ENCODE measurements at places on chromosomes 12 and 14.

- no peak for DNase-seq
These were observed 107.9 kb downstream of the PLCZ1 start for GRCh38 chr12:18629916-18630315.

DNA sequence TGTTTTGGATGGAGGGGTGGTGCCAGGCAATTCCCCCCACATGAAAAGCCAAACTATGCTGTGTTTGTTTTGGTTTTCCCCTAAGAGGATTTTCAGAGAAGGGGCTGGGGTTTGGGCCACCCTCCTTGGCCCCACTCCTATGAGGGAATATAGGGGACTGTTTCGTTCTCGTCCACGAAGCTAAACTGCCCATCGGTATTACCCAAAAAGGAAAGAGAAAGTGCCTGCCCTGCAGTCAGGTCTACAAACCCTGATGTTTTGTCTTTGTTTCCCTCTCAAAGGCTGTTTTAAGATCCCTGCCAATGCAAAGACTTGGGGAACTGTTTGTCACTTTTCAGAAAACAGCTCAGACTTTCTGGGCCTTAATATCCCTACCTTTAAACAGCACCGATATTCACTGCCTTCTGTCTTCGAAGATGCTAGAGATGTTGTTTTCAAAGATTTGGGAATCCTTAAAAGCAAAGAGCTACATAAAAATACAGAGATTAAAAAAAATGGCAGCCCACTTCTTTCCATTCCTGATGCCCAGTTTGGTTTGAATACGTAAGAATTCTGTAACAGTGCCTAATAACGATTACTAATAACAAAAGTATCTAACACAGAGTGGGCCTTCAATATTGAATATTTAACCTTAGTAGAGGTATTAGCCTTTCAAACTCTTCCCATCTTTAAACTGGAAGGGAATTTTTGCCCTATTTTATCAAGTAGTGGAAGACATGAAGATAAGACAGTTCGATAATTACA, 518.4 kb downstream of the MED13L start:
- no peak for DNase-seq

DNA sequence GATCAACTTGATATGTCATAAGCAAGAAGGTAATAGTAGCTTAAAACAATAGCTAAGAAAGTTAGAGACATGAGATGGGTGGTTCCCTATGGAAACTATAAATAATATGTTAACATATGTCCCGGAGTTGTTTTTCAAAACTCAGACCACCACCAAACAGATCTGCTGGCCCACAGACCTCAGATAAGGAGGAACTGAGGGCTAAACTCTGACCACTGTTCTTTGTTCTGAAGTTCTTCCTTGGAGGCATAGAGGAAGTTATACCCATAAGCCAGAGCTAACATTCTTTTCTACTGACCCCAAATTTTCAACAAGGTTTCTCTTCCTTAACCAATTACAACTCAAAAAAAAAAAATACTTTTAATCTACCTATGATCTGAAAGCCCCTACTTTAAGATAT, 156.1 kb upstream of the FSCB start:
- no peak for DNase-seq

DNA sequence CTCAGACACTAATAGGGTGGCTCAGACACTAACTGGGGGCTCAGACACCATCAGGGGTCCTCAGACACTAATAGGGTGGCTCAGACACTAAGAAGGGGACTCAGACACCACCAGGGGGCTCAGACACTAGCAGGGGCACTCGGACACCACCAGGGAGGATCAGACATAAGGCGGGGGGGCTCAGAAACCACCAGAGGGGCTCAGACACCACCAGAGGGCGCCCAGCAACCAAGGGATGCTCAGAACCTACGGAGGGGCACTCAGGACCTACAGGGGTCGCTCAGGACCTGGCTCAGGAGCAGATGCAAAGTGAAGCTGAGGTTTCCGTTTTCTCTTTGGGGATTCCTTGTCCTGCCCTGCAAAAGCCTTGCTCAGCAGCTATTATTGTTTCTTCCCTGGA, 448.5 kb downstream of the TMEM121 start:
- no peak for DNase-seq

- DNase-seq, result no peak
These were observed 102.6 kb downstream of the NCOR2 start for GRCh38 chr12:124464830-124465229.

DNA sequence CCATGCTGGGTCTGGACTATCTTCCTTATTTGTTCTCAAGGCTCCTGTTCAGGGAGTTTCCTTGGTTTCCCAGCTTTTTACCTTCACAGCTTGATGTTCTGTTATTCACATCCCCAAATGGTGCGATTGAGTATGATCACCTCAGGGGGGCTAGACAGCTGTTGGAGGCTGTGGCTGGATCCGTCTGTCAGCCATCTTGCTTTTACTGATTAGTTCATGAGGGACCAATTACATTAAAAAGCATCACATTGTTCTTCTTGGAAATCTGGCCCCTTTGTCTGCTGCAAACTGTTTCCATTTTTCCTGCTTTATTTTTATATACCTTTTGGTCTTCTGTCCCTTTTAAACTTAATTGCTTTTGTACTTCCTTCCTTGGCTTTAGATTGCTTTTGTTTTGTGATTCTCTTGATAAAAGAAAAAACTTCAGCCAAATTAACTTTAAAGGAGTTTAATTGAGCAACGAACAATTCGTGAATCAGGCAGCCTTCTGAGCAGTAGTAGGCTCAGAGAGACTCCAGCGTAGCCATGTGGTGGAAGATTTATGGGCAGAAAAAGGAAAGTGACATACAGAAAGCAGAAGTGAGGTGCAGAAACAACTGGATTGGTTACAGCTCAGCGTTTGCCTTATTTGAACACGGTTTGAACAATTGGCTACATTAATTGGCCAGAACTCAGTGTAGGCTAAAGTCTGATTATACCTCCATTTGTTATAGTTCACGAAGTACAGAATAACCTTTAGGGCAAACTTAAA, 208.7 kb downstream of the AEBP2 start:
- DNase-seq, result no peak

- DNase-seq, result no peak
These were observed 170.3 kb upstream of the ATP2B1 start for GRCh38 chr12:89878950-89879349.

DNA sequence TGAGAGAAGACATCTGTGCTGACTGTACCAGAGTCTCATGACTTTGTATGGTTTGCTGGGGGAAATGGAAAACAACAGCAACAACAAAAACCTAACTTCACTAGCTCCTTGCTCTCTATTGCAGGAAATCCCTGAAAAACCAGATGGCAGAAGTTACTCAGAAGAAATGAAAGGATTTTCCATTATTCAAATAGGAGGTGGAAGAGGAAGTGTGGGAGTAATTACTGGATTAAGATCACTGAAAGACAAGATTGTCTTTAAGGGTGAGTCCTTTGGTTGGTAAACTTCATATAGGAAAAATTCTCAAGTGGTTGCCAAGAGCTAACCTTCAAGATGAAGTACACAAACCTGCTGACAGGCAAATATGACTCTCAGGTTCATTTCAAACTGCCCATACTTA, 391.9 kb upstream of the ATP2B1 start:
- no peak for DNase-seq

DNA sequence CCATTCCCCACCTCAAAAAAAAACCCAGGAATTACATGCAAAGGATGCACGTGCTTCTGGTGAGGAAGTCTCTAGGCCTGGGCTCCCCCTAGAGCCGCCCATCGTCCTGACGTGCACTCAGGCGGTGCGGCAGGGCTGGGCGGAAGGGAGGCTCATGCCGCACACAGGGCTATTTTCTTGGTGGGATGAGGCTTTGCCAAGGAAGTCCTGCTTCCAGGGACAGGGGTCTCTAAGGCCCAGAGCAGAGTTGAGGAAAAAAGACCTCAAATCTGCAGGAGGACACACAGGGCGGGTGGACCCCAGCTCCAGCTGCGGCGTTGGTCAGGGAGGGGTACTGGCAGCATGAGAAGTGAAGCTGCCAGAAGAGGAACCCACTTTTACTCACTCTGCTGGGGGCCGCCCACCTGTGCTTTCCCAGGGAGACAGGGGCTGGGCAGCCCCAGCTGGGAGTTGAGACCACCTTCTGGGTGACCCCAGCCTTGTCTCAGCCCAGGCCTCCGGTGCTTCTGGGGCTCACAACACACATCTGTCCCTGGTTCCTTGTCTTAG, 4.2 kb downstream of the RHOF start:
- DNase-seq, result no peak

DNA sequence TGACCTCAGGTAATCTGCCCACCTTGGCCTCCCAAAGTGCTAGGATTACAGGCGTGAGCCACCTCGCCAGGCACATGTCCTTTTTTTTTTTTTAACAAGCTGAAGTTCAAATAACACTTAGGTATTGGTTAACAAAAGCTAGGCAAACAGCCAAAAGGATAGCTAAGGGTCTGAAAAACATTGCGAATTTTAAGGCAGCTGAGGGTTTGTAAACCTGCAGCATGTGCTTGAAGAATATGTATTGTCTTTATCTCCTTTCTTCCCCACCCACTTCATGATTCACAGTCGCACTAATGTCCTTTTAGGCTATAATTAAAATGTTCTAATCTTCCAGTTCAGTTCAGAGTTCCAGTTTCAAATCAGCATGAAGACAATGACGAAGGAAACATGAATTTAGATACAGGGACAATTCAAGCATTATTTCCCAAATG, 30.1 kb upstream of the CERS5 start:
- DNase-seq, result no peak
